Heart right ventricle (tissue), 16 donors: ENCODE measurements at places on chromosomes 6 and 20. TPM values are rescaled to one million over a fixed set of nuclear protein-coding genes. Genes with fewer than 3 reads are reported as not detected.

GRCh38 chr20:58084566-58084965 lies 143.9 kb downstream of the ANKRD60 start:
- no peak for DNase-seq

DNA sequence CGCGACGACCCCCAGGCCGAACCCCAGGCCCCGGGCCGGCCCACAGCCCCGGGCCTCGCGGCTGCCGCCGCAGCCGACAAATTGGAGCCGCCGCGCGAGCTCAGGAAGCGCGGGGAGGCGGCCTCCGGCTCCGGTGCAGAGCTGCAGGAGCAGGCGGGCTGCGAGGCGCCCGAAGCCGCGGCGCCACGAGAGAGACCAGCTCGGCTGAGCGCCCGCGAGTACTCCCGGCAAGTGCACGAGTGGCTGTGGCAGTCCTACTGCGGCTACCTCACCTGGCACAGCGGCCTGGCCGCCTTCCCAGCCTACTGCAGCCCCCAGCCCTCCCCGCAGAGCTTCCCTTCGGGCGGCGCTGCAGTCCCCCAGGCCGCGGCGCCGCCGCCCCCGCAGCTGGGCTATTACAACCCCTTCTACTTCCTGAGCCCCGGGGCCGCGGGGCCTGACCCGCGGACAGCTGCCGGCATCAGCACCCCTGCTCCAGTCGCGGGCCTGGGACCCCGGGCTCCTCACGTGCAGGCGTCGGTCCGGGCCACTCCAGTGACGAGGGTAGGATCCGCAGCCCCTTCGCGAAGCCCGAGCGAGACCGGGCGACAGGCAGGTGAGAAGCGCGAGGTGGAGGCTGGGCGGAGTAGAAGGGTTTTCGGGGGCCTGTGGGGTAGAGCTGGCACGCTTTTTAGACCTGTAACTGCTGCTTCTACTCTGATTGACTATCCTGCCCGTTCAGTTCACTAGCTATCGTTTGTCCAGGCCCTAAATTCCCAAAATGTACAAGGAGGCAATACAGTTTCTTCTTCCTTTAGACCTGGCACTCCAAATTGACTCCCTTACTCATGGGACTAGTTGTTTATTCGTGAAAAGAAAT lies 654 bp downstream of the FAM8A1 start:
- DNase-seq, result peak; percentile 44

DNA sequence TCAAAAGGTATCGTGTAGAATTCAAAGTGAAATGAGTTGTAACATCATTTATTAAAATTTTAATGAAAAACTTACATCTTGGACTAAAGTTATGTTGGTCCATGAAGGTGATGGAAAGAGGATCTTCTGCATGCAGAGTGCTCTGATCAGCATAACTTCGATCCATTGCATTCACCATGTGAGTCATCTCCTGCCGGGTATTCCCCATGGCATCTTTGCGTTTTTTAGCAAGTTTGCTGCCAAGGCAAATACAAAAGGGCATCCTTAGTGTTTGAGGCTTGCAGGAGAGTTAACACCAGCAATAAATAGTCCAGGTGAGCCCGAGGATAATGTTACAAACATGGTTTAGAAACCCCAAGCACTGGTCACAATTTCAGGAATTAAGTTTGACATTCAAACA lies 104.2 kb upstream of the THEMIS start:
- no peak for DNase-seq

DNA sequence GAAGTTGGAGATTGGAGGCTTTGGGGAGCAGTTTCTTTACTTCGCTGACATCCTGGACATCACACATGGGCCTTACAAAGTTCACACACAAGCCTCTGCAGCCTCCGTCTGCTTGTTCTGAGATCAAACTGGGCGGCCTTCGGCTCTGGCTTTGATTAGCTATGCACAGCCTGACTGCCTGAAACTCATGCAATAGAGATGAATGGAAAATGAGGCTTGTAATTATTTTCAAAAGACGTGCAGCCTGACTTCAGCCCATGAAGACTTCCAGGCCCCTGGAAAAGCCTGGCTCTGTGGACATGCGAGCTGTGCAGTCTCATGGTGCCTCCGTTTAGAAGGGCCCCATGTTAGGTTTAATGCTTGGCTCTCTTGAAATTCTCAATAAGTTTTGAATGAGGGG lies 480.5 kb upstream of the SULF2 start:
- no peak for DNase-seq

DNA sequence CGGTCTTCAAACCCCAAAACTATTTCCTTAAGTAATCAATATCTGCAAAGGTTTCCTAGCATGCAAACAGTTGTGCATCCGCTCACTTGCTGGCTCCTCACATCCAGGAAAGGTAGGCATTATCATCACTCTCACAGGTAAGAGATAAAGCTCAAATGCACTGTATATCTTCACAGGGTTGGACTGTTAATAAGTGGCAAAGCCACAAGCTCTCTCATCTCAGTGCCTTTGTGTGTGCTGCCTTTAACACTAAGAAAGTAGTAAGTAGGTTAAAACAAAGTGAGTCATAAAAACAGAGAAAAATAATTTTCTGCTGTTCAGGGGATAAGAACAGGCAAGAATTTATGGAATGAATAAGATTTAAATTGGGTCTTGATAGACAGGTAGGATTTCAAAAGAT lies 21.3 kb downstream of the MAN1A1 start:
- DNase-seq, result no peak

DNA sequence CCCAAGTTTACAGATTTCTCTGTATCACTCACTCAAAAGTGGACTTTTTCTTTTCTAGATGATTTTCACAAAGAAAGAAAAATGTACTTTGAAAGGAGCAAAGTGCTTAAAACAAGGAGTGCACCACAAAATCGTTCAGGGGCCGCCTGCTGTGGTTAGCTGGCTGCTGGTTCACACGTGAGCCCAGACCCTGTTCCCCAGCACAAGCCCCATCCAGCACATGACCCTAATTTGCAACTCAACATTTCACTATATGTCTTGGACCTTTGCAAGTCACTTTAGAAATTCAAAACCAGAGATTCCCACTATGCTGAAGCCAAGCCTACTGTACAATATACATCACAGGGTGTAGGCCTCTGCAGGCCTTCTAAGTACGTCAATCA lies 95.5 kb upstream of the NHSL1 start:
- no peak for DNase-seq

Gene SYNE1
- 151 TPM for total RNA-seq

Gene OXT
- 0.59 TPM for total RNA-seq

Gene PERP
- total RNA-seq, result 48.4 TPM
